ENCODE measurements at places on chromosomes 5 and 9.

DNA sequence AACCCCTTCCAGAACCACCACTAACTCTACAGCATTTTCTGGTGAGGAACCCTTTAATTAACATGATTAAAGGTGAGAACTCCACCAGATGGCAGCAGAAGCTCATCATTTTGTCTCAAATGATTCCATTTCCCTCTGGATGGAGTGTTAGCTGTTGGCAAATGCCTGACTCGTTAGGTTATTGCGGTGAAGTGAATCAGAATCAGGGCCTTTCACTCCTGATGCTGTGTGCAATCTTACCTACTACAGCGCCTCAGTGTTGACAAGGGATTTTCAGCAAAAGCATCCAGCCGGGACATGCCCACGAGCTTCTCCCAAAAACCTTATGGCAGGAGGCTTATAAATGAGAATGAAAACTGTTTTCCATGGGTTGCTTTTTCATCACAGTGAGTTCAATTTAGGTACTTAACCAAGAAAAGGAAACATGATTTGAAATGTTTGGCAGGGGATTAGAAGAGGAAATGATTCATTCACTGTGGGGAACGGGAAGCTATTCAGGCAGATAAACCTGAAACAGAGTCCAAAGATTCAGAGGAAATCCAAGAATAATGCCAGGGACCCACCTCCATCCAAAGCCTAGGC lies 48.0 kb upstream of the CAST start:
- peak; percentile 86 for DNase-seq

DNA sequence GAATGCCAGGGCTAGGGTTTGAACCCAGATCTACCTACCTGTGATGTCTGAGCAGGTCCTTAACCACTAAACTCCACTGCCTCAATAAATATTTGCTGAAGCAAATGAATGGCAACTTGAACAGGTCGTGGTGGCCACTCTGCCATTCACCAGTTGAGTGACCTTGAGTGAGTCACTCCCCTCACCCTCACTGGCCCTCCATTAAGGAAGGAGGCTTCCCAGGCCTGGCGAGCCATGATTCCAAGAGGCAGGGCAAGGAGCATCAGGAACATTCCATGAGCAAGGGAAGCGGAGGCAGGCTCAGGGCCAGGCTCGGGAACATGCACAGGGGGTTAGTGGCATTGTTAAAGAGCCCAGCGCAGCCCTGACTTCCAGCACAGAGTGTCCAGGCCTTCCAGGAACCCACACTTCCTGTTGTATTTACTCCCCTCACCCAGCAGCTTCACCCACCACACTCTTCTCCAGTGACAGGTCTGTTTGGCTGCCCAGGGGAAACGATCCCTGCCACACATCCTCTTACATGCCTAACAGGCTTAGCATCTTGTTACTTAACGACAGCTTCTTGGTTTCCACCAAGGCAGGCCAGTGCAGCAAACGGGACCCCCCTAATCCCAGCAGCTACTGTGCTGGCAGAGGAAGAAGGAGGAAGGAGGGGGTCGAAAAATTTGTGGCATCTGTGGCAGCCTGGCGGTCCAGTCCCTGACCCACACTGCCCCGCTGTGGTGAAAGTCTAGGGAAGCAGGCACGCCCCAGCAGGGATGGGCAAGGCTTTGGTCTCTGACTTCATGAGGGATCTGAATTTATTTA lies 43.7 kb upstream of the TTC1 start:
- DNase-seq: peak; percentile 38

DNA sequence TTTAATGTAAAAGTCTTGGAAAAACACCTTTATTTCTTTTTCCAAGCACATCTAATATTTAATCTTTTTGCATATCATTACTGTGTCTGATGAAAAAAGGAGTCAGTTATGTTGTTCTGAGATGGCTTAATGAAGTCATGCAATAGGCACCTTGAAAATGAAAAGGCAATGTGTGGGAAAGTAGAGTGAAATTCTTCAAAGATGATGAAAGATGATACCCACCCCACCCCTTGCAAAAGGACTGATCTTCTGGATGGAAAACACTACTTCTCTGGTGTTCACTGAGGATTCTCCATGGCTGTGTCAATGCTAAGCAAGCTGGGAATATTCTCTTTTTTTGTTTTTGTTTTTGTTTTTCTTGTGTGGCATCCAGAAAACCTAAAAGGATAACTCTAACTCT lies 47.9 kb upstream of the TRPC7 start:
- DNase-seq: no peak

DNA sequence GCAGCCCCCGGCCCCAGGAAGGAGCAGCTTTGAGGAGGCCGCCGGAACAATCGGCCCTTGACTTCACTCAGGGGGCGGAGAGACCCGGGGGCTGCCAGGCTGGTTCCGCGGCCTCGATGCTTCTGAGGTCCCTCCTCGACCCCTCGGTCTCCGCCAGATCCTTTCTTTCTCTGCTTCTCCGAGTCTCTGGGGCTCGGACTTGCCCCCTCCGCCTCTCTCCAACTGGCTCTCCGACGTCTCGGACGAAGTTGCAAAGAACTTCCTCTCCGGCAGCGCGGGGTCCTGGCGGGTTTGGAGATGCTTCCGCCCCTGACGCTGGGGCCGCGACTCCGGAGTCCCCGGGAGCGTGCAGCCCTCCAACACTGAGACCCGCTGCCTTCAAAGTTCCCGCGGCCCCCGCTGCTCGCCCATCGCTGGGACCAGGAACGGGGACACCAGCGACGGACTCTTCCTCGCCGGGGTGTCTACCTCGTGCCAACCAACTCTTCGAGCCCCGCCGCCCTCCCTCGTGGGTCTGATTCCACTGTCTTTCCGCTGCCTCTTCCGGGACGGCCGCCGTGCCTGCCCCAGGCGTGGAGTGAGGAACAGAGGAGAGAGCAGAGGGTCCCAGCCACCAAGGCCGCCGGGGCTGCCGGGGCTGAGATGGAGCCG lies 7.0 kb downstream of the PAX5 start:
- DNase-seq: no peak

- DNase-seq: no peak
These were observed 342.3 kb downstream of the ZSWIM6 start for GRCh38 chr5:61674378-61674777.
